HCT116 (cell line): ENCODE measurements at places on chromosomes 1 and 21.

GRCh38 chr1:97837161-97837560 lies 83.7 kb downstream of the DPYD start:
- no peak for DNase-seq

DNA sequence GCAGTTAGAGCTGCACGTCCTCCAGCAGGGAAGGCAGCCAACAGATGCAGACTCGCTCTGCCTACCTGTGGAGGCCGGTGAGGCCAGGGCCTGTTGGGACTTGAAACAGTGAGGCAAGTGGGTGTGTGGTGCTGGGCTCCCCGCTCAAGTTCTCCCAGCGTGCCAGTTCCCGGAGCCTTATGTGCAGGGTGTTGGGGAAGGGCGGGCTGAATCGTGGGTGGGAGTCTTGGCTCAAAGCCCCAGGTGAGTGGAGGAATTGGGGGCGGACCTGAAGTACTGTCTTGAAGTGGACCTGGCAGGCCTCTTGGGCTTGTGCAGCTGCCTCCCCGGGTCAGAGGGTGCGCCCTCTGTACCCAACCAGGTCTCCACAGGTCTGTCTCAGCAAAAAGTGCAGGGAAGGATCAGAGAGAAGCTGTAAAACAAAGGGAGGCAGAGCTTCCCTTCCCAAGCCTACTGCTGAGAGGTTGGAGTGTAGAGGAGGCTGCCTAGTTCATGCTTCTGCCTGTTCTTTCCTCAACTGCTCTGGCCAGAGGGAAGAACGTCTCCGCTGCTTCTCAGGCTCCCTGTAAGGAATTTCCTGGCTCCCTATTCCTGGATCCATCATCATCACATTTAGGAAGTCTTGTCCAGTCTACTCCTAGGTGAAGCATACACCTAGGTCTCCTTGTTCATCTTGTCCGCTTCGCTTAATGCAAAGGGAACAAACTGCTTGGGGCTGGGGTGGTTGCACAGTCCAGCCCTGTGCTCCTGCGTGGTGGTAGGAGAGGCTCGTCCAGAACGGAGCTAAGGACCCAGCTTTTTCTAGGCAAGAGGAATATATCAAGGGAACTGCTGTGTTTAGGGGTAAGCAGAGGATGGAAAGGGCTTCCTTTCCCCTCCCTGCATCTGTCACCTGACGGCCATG lies 14.9 kb downstream of the UTP11 start:
- no peak for DNase-seq

DNA sequence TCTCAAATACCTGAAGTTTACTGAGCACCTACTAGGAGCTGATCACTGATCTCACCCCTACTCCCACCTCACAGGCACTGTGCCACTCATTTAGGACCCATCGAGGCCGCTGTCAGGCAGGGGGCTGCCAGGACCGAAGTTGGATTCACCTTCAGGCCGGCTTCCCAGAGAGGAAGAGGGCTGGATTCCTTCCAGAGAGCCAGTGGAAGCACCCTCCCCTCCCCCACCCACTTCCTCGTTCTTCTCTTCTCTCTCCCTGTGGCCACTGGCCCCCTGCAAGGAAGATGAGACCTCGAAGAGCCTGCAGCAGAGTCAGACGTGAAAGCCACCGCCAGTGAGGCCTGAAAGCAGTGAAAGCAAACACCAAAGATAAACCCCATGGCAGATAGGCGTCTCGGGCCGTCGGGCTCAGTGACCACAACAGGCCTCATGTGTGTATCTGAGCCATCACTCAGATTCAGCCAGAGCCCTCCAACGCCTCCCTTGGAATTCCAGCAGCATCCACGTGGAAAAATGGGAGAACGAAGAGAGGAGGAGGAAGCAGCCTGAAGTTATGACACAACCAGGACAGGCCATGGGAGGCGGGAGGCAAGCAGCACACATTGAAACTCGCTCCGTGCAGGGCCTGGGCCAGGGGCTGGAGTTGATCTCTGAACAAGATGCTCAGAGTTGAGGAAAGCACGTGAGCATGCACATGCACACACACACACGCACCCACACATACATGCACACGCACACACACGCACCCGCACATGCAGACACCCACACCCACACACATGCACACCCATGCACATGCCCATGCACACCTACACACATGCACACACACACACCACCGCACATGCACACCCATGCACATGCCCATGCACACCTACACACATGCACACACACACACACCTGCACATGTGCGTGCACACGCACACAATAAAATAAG lies 6.2 kb upstream of the AGTRAP start:
- no peak for DNase-seq

GRCh38 chr1:116988248-116988647 lies 13.3 kb upstream of the CD101 start:
- DNase-seq: no peak

DNA sequence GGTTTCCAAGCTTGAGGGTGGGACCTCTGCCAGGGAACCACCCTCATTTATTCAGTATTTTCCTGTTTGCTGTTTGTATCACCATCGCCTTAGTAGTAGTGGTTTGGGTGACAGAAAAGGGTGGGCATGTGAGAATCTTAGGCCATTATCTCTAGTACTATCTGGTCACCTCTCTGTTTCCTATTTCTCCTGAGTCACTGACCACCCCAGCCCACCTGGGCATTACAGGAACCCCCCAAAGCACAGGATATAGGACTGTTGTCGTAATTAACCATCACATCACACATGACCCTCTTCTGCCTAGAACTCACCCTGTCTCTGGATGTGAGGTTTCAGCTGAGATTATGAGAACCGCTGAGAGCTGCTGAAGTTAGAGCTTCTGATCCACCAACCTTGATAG lies 60.4 kb downstream of the IL23R start:
- DNase-seq: no peak

DNA sequence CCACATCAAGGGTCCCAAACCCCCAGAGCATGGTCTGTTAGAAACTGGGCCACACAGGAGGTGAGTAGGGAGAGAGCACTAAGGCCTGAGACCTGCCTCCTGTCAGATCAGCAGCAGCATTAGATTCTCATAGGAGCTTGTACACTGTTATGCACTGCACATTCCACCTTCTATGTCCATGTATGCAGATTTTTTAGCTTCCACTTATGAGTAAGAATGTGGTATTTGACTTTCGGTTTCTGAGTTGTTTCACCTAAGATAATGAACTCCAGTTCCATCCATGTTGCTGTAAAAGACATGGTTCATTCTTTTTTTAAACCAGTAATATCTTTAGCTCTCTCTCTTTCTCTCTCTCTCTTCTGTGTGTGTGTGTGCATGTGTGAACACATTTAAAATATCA lies 663 bp upstream of the GBP6 start:
- DNase-seq: no peak

DNA sequence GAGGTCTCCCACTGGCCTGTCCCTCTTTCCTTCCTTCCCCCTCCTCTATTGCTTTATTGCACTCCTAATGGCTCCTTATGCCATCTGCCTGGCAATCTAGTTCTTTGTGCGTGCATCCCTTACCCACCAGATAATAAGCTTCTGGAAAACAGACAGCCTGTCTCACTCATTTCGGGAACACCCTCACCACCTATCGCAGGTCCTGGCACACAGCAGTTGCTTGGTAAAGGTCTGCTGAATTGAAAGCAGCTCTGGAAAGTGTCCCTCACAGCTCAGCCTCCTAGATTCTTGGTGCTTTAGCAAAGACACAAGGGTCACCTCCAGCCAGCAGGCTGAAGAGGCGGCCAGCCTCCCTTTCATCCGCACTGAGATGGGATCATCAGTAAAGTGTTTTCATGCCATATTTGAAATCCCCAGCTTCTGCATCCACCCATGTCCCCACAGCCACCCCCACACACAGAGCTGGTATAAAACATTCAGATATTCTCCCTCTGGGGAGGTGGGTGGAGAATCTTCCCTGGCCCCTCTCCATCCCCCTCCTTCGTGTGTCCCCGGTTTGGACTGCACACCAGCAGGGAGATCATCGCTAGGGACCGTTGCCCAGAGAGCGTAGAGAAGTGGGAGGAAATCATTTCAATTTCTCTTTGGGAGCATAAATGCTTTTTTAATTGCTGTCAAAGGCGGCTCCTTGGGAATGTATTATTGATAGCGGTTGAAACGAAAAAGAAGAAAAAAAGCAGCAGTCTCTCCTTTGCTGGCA lies 29.1 kb upstream of the ATP2B4 start:
- DNase-seq: no peak
